Upper lobe of right lung (tissue), 1 donor: ENCODE measurements at places on chromosomes 12 and 14. TPM values are rescaled to one million over a fixed set of nuclear protein-coding genes. Genes with fewer than 3 reads are reported as not detected.

GRCh38 chr12:123233505-123234308 is 471 bp downstream of the MTRFR start:
- peak overlapping the region; percentile 89 for H3K27ac ChIP-seq
- no peaks in the 10 kb centered on the region for H3K27me3 ChIP-seq
- H3K4me1 ChIP-seq = peaks cover 52% of the 10 kb centered on the region
- no peak for DNase-seq
- H3K4me3 ChIP-seq = peak overlapping the region; percentile 74
- peaks cover 4% of the 10 kb centered on the region for H3K36me3 ChIP-seq

DNA sequence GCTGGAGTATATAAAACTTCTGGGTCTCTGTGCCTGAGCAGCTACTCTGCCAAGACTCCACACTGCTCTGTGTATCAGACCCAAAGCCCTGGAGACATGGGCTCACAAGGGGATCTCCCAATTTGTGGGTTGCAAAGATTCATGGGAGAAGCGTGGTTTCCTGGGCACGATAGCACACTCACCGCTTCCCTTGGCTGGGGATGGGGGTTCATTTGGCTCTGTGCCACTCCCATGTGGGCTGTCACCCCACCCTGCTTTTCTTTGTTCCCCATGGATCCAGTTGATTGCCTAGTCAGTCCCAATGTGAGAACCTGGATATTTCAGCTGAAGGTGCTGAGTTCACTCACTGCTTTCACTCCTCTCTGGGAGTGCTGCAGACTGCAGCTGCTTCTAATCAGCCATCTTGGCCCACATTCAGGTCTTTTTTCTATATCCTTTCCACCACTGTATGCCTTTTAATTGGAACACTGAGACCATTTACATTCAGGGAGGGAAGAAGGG is 40.0 kb upstream of the PCNX4 start:
- no peak for DNase-seq
- H3K36me3 ChIP-seq = no peaks in the 10 kb centered on the region
- H3K27ac ChIP-seq = no peak overlapping the region
- H3K4me3 ChIP-seq = no peak overlapping the region

- H3K4me3 ChIP-seq = no peak overlapping the region
- H3K27me3 ChIP-seq = no peaks in the 10 kb centered on the region
- no peak overlapping the region for H3K27ac ChIP-seq
- H3K4me1 ChIP-seq = no peaks in the 10 kb centered on the region
- H3K36me3 ChIP-seq = no peaks in the 10 kb centered on the region
Observed at GRCh38 chr14:84152452-84152851, 1377.5 kb upstream of the FLRT2 start.

Gene ESPL1
- 0.35 TPM for total RNA-seq
